ENCODE measurements at places on chromosomes 11 and 22.
A peak's percentile ranks its signal among the peaks of the same experiment; 100 is the strongest.

DNA sequence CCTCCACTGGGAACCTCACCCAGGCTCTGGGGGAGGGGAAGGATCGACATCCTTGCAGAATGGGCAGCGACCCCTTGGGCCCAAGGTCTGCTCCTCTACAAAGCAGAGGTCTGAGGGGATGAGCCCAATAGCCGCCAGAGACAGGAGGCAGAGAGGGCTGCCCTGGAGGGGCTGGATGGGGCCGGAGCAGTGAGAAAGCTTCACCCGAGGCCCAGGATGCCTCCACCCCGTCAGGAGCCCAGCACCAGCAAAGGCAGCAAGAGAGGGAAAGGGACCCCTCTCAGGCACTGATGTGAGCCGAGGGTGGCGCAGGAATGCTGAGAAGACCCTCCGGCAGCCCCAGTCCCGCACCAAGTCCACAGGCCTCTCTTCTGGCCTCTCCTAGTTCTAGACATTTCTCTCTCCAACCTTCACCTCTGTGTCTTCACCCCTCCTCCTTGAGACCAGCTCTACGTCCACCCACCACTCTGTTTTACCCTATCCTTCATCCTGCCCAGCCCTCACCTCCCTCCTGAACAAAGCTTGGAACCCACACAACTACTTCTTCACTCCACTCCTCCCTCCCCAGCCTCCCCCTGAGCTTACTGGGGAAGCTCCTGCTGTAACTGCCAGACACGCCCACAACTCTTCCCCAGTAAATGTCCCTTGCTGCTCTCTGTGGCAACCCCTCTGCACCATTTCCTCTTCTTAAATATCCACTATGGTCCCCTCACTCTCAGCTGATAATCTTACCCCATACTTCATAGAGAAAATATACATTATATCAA, 131.9 kb downstream of the MPPED1 start:
- no peak for DNase-seq

DNA sequence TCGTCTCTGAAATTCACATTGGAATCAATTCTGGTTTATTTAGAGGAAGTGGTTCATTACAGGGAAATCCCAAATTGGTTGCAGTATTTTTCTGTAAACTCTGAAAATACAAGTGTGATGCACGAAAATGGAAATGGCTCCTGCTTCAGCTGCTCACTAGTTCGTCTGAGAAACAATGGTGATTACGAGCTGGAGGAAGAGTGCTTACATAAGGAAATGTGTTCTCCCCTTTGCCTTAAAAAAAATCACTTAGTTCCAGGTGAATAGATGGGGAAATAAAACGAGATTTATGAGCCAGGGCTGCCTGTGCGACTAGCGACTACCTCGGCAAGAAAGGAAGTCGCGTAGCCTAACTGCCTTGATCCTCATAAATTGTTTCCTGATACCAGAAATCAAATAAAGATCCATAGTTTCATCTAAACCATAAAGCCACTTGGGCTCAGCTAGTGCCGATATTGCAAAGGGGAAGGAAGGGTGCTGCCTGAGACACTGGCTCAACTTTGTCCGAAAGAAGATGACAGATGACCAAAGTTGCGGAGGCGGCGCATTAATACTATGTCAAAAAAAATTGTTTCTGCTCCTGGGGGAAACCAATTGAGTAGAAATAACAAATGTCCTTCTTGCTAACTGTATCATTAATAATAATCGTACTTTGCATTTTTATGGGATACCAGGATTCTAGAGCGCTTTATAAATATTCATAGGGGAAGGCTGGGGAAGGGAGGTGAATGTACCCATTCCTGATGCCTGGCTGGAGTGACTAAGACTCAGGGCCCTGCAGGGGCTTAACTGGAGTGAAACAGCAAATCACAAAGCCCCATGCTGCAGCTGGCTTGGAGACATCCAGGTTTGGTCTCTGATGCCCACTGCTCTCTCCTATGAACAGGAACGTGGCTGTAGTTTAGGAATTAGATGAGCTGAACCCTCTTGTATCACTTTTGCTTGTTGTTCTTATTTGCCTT, 185.7 kb downstream of the BLID start:
- DNase-seq = no peak

DNA sequence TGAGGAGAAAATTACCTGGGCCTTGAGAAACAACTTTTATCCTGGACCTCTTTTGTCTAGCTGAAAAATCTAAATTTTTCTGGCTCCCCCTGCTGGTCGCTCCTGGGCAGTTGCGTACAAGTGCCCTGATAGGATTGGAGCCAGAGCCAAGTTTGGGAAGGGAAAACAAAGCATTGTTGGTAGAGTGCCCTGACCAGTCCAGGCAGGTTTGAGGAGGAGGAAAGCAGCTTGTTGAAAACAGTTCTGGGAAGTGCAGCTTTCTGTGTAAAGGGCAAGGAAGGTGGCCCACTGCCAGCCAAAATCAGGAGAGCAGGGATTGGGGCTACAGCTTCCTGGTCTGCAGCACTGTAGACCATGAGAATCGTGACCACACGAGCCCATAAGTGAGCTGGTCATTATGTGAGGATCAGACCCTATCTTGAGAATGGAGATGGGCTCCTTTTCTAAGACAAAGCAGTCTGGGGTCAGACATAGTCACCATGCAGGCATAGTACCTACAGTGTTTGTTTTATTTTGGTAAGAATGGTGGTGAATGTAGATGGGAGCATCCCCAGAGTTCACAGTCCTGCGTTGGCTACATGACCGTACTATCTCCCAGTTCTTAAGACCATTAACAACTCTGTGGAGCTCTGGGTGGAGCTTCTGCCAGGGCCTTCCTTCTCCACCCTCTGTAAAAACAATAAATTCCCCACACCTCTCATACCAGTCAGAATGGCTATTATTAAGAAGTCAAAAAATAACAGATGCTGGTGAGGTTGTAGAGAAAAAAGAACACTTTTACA, 21.3 kb upstream of the PIK3IP1 start:
- peak; percentile 63 for DNase-seq

GRCh38 chr22:44898236-44898635, 111.6 kb downstream of the PHF21B start:
- DNase-seq = no peak

DNA sequence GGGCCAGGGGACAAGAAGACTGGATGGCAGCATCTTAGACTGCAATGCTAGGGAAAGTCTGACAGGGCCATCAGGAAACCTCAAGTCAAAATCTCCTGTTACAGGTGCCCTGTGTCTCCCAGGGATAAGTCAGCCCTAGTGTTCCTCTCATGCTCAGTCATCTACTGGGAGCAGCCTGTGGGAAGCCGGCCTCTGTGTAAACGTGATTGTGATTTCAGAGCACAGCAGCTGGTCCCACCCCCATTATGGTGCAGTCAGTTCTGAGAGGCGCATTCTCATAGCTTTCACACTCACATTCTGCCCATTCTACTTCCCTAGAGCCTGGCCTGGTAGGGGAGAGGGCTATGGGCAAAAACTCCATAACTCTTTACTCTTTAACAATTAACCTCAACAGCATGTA, 7.2 kb upstream of the SLN start:
- DNase-seq = no peak

GRCh38 chr11:28054821-28055220, 53.1 kb downstream of the KIF18A start:
- DNase-seq = no peak

DNA sequence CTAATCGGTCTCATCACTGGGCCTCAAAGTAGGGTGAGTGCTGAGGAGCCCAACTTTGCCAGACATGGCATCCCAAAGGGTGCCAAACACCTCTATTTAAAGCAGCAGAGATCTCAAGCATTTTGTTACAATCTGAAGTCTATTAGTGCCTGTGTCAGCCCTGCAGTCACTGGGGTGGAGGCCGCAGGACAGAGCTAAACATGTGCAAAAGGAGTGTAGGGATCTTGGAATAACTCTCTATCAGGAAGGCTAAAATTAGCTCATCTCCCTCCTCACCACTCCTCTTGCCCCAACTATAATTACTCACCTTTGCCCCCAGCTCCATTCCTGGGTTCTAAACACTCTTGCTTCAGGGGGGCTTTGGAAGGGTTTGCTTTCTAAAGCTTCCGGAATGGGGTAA, 87.5 kb downstream of the TIMP3 start:
- DNase-seq = no peak

DNA sequence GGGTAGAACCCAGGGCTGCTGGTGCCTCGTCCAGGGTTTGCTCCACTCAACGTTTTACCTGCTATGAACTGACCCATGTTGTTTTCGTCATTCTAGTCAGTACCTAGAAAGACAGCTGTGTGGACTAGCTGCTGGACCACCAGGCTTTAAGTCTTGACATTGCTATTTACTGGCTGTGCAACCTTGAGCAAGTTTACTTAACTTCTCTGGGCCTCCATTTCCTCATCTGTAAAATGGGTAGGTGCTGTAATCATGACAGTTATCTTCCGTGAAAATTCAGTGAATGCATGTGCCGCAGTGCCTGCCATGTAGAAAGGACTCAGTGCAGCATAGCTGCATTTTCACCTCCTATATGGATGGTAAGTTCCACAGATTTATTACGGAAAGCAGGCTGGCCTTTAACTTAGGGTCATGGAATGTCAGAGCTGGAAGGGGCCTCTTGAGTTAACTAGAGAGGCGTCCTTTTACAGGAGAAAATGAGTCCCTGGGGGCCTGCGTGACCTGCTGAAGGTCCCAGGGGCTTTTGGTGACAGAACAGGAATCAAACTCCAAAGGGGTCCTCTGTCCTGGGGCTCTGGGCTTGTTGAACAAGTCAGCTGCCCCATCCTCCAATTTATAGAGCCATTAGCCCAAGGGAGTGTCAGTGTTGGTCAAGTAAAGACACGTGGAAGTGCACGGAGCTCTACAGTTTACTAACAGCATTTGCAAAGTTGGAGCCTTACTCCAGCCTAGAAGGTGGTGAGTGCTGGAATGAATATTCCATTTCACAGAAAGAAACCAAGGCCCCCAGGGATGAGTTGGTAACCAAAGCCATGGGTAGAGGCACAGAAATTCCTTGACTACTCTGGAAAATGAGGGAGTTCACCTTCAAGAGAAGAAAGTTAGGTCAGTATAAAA, 12.0 kb upstream of the MALAT1 start:
- no peak for DNase-seq

DNA sequence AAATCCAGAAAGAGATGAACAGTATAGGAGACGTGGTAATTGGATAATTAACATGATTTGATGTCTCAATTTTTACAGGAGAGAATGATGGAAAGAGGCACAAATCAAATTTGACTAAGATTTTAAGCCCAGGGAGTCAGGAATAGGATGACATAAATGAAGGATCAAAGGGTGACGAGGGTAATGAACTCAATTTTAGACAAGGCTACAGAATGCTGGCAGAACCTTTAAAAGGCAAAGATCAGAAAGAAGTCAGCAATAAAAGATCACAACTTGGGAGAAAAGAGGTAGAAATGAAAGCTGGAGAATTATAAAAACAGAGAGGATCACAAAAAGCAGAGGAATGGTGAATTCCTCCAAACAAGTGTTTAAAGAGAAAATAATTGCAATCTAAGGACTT, 13.0 kb upstream of the OR8A1 start:
- no peak for DNase-seq
